ENCODE measurements at places on chromosomes 5 and 9. TPM values are rescaled to one million over a fixed set of nuclear protein-coding genes. Genes with fewer than 3 reads are reported as not detected.

The SNCAIP gene
- total RNA-seq = not detected

The NUP188 gene
- total RNA-seq = 46.4 TPM

The ADAMTSL1 gene
- total RNA-seq = not detected

The FGF1 gene
- 0.42 TPM for total RNA-seq

The POLK gene
- total RNA-seq = 8.6 TPM

The LCNL1 gene
- 0.10 TPM for total RNA-seq

The MAMDC2 gene
- total RNA-seq = 0.34 TPM

The PCDHB15 gene
- 0.05 TPM for total RNA-seq

The RASGEF1C gene
- 0.23 TPM for total RNA-seq

The OTP gene
- 0.08 TPM for total RNA-seq

The BARHL1 gene
- not detected for total RNA-seq

The AK8 gene
- total RNA-seq = 1.1 TPM

The SHROOM1 gene
- 9.4 TPM for total RNA-seq

The TEX48 gene
- total RNA-seq = not detected

The TXN gene
- total RNA-seq = 1,573 TPM

The LCN6 gene
- not detected for total RNA-seq

The TMC1 gene
- total RNA-seq = not detected

The INSL6 gene
- total RNA-seq = not detected

The INSL4 gene
- 17.1 TPM for total RNA-seq

The IPPK gene
- total RNA-seq = 13.3 TPM

The EQTN gene
- total RNA-seq = not detected

The IARS1 gene
- 111 TPM for total RNA-seq

The CTXN3 gene
- total RNA-seq = not detected

The PDZD2 gene
- total RNA-seq = 0.65 TPM

The F2RL2 gene
- total RNA-seq = 4.7 TPM

The HTR1A gene
- not detected for total RNA-seq

The FOXI1 gene
- total RNA-seq = not detected

The CYLC2 gene
- total RNA-seq = not detected

The PCDHGA11 gene
- not detected for total RNA-seq

The DMGDH gene
- not detected for total RNA-seq

The LRRC19 gene
- total RNA-seq = not detected

The WHRN gene
- total RNA-seq = 7.4 TPM

The OR1L6 gene
- not detected for total RNA-seq

The IL3 gene
- not detected for total RNA-seq

The FREM1 gene
- total RNA-seq = not detected

The SHISAL2B gene
- not detected for total RNA-seq

The TPPP gene
- total RNA-seq = 5.4 TPM

The FST gene
- total RNA-seq = 1.4 TPM

Measured in A549 treated with dexamethasone at 1 μM for 4 hours (cell line).